SW480 (cell line): ENCODE measurements at places on chromosomes 12 and 14.

DNA sequence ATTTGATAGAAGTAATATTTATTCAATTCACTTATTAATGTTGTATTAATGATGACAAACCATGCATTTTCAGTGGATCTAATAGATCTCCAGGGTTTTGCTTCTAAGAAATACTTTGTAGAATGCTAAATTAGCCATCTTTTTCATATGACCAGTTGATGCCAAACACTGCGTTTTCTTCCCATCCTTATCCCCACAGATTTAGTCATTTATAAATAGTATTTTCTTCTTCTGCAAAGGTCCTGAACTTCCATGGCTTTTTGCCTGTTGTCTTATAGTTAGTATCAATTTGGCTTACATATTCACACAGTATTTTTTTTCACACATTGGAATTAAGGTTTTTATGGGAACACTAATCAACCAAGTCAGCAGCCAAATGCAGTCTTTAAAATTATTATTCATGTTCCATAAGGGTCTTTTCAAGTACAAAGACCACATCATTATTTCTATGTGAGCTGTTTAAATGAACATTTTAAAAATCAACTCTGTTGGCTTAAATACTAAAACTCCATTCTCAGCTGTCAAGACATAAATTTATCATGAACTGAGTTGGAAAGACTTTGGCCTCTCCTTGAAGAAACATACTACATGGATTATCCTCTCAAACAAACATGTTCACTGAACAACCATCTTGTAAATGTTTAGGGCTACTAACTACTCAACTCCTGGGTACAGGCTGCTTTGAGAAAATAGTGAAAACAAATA is 1278.4 kb upstream of the FLRT2 start:
- no peak for DNase-seq

DNA sequence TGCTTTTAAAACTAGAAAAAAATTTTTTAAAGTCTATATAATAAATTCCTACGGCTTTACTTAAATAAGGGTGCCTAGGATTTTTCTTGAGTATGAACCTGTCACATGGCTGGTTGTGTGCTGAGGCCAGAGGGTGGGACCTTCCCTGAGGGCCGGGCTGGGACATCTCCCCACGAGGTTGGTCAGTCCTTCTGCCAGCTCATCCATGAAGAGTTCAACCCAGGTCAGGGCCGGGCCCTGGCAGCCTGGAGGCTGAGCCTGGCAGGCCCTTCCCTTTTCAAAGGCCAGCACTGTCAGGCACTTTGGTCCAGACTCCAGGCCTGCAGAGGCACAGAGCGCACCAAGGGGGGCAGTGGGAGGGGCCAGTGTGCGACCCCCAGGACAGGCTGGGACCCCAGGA is 31.7 kb downstream of the TNFAIP2 start:
- peak; percentile 71 for DNase-seq

DNA sequence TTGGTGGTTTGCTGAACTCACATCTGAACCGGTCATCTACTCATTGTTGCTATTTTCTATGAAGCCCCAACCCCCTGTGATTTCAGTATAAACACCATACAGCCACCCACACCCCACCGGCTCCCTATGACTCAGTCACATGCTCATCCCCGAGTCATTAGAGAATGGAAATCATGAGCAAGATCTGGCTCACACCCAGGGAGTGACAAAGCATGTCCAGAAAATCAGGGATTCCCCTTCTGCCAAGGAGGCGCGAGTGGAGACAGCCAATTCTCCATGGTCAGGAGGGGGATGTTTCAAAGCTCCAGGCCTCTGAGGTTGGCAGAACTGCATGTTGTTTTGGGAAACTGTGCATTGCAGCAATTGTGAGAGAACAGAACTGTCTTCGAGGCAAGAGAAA is 657.5 kb upstream of the TBX3 start:
- DNase-seq, result peak; percentile 58

- DNase-seq, result no peak
Observed at GRCh38 chr12:15116086-15116485, 105.1 kb downstream of the RERG start.

- DNase-seq, result no peak
Observed at GRCh38 chr12:74963867-74964331, 245.7 kb downstream of the KCNC2 start.

GRCh38 chr12:68001486-68002466 is 12.5 kb downstream of the IFNG-AS1 start:
- DNase-seq, result peak; percentile 22

- DNase-seq, result no peak
Observed at GRCh38 chr14:57933349-57933748, 67.5 kb upstream of the SLC35F4 start.

DNA sequence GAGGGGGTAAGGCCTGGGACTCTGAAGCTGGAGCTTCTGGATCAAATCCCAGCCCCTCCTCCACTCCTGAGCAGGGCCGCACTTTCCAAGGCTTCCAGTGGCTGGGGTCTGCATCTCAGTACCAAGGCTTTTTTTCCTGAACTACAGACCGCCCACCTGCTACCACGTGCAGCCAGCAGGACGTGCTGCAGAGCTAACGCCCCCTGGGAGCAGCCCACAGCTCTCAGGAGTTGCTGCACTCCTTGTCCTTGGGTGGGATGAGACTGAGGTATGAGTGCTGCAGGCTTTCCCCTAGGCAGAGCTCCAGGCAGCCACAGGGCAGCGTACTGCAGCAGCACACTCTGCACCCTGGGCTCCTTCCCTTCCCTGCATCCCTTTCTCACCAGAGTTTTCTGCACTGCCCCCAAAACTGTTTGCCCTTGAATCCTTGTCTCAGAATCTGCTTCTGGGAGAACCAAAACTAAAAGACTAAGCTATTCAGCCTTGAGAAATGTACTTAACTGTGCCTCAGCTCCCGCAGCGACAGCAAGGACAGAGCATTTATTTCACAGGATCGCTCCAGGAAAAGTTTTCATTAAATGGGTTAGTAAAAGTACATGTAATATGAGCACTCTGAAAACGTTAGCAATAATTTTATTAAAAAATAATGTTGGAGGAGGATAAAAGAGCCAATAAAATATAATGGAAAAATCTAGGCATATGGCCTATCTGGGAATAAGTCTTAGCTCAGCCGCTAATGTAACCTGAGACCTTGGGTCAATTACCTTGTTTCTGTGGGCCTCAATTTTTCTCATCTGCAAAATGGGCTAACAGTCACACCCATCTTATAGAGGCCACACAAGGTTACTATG is 25.5 kb downstream of the RBM19 start:
- no peak for DNase-seq

GRCh38 chr14:34710744-34711143 is 3.6 kb downstream of the CFL2 start:
- no peak for DNase-seq

GRCh38 chr14:47557894-47558293 is 117.5 kb downstream of the MDGA2 start:
- DNase-seq, result no peak

GRCh38 chr14:100571837-100572236 is 15.4 kb downstream of the BEGAIN start:
- no peak for DNase-seq

- no peak for DNase-seq
Observed at GRCh38 chr14:104528496-104528895, 51.1 kb upstream of the C14orf180 start.

GRCh38 chr12:11893998-11894397 is 176.7 kb upstream of the BCL2L14 start:
- no peak for DNase-seq

- DNase-seq, result no peak
Observed at GRCh38 chr12:117421987-117422386, 60.6 kb upstream of the NOS1 start.

DNA sequence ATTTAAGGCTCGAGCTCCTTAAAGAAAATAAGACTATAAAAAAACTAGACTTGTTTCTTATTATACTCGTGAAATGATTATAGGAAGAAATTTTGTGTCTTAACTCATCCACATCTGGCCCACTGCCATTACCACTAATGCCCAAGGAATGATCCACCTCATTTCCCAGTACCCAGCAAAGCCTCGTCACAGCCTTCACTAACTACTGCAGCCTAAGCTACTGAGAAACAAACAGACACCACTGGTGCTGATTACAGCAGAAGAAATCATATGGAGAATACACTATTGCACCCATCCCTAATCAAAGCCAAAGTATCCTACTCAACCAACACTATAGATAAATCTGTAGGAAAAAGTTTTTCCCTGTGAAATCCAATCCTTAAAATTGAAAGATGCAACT is 205.3 kb upstream of the NAV3 start:
- DNase-seq, result no peak
